Naive thymus-derived CD8-positive, alpha-beta T cell (primary cell): ENCODE measurements at places on chromosomes 7 and 10. TPM values are rescaled to one million over a fixed set of nuclear protein-coding genes. Genes with fewer than 3 reads are reported as not detected.

C10orf67 gene
- polyA plus RNA-seq = not detected

CYP2C19 gene
- not detected for polyA plus RNA-seq

ZNF800 gene
- 61.3 TPM for polyA plus RNA-seq

RHOBTB1 gene
- not detected for polyA plus RNA-seq

GPR26 gene
- polyA plus RNA-seq = not detected

SMKR1 gene
- polyA plus RNA-seq = 7.8 TPM

TSPAN13 gene
- polyA plus RNA-seq = 0.12 TPM

KLF14 gene
- polyA plus RNA-seq = not detected

PDE1C gene
- not detected for polyA plus RNA-seq

GATA3 gene
- polyA plus RNA-seq = 20.5 TPM

VCL gene
- polyA plus RNA-seq = 9.0 TPM

CDH23 gene
- 0.82 TPM for polyA plus RNA-seq

ANLN gene
- not detected for polyA plus RNA-seq

TAS2R40 gene
- not detected for polyA plus RNA-seq

DNA sequence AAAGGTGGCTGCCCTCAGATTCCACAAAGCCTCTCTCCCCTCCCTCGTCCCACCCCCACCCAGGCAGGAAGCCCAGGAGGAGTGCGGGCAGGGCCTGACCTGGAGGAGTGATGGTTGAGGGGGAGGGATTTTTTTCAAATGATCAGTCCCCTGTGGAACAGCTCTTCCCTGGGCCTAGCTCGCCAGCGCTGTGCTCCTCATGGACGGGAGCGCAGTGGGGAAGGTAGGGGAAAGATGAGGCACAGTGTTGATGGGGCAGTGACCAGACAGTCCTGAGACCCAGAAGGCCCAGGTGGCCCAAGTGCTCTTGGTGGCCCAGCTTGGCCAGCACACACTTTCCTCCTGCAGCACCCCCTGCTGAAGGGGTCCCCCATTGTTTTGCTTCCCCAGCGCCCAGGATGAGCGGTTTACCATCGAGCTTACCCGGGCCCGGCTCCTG is 8.5 kb downstream of the SAP25 start:
- DNase-seq = no peak

- no peak for DNase-seq
These were observed 14.9 kb downstream of the MAD1L1 start for GRCh38 chr7:2217716-2218443.

DNA sequence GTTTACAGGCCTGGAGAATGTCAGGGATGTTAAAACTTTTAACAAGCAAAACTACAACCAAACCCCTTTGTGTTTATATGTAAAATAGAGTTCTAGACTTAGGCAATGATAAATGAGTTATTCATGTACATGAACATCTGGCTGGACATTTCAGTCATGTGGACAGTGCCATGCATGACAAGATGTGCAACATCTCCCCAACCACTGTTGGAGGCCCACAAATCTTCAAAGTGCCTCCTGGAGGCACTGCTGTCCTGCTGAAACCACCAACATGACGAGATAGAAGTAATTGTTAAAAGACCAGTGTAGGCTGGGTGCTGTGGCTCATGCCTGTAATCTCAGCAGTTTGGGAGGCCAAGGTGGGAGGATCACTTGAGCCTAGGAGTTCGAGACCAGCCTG is 18.4 kb downstream of the PPIA start:
- DNase-seq = no peak

DNA sequence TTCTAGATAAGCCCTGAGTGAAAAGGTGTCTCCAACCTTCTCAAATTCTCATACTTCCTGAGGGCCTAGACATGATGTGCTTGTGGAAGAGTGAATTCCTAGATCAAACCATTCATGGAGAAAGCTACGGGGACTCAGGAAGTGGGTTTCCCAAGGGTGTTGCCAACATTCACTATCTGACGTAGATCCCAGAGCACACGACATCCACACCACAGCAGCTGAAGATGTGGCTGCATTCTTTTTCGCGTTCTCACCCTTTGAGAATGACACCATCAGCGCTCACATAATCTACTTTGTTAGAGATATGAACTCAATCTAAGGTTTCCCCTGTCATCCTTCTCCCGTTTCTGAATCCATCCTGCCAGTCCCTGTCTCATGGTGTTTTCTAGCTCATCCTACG is 290.8 kb downstream of the DNAJB6 start:
- no peak for DNase-seq

DNA sequence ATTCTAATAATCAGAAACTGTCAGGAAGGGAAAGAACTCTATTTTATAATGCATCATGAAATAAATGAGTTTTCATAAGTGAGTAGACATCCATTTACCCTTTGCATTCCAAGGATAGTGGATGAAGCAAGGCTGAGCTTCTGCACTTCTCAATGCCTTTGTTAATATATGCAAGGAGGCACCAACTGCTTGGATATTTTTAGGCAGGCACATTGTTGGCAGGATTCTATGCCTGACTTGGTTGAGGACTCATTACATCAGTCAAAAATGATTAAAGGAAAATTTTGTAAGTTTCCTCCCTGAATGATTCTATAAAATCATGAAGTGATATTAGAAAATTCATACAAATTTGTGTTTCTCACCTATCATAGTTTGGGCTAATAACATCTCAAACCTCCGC is 612.2 kb upstream of the POM121L12 start:
- no peak for DNase-seq

- no peak for DNase-seq
These were observed 27.4 kb downstream of the CCDC3 start for GRCh38 chr10:12974078-12974477.

DNA sequence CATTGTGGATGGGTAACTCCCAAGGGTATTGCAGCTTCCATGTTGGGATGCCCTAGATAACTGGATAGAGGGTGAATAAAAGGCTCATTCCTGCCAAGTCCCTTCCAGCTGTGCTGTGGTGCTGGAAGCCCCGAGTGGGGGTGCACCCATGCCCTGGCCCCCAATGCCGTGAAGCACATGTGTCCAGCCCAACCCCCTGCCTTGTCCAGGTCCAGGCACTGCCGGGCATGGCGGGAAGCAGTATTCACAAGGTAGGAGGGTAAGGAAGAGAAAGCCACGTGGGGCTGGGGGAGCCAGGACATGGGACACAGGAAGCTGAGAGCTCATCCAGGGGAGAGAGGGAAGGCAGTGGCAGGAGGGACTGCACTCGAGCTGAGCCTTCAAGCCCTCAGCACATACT is 148.2 kb upstream of the CDCA7L start:
- DNase-seq = no peak

DNA sequence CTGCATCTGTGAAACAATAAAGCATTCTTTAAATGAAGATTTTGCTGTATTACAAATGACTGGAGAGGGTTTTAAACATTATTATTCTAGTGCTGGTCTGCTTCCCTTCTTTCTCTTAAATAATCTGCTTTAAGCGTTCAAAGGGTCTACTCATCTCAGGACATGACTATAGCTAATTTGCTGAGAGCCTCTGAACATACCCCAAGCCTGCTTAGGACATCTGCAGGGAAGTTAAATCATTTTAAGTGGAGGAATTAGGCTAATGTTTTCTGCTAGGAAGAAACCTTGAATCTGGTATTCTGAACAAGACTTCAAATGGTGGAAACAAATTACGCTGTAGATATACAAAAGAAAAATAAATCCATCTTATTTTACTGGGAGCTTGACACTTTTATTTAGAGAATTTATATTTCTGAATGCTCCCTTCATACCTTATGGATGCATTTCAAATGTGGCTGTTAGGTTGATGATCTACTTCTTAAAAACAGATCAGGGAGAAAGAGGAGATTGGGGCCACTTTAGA is 124.4 kb upstream of the ITGB1 start:
- no peak for DNase-seq

GRCh38 chr10:4127518-4128315 is 342.7 kb upstream of the KLF6 start:
- DNase-seq = no peak

GRCh38 chr10:122558452-122558851 is 2.1 kb upstream of the DMBT1 start:
- DNase-seq = peak; percentile 27

- DNase-seq = no peak
These were observed 36.0 kb downstream of the LRRC72 start for GRCh38 chr7:16562456-16563220.

GRCh38 chr7:102175423-102176170 is 111.1 kb upstream of the SH2B2 start:
- DNase-seq = no peak

DNA sequence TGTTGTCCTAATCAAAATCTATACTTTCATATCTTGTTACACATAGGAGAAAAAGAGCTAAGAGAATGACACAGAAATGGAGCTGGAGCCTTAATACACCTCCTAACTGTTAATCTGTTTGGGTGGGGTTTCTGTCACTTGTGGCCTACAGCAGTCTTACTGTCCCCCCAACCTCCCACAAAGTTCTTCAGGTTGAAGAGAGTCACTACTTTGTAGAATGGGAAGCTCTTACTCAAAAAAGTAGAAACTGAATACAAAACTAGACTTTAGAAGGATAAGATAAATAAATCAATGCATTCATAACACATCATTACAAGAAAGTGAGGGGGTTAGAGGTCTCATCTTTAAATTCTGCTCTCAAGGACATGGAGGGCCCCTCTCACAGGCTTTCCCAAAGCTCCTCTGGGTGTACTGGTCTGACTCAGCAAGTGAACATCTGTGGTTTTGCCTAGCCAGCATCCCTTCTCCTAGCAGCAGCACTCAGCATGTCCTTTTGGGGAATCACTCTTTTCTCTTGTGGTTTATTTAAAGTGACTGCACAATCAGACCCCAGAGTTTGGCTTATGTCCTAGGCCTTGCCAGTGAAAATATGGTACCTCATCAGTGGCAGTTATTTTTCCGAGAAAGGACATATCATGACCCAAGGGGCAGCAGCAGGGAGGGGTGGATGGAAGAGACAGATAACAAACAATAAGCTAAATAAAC is 2.0 kb upstream of the BLVRA start:
- DNase-seq = no peak

- DNase-seq = no peak
These were observed 81.6 kb downstream of the RSU1 start for GRCh38 chr10:16735671-16736070.

GRCh38 chr10:74047871-74048270 is 50.0 kb downstream of the VCL start:
- no peak for DNase-seq

- no peak for DNase-seq
These were observed 19.8 kb upstream of the DNAAF5 start for GRCh38 chr7:706721-707120.

DNA sequence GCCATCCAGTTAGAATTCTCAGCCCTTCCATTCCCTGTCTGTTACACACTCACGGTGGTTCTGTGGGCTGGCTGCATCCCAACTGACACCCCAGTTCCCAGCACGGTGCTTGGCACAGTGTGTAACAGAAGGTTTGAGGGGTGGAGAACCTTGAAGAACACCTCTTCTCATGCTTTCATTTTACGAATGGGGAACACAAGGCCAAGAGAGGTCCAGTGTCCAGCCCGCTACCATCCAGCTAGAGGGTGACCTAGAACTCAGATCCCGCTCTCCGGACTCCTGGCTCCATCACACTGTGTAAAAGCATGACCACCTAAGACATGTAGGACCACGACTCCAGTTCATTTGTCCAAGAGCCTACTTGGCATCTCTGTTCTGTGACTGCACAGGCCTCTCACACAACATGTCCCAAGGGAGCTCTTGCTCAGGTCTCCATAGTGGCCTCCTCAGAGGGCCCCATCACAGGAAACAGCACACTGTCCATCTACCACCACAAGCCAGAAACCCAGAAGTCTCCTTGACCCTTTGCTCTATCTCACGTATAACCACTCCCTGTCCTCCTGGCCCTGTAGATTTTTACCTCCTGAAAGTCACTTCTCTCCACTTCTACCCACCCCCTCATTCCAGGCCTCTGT is 2.8 kb upstream of the CDH23 start:
- DNase-seq = no peak

GRCh38 chr10:28822719-28823464 is 145.6 kb downstream of the BAMBI start:
- DNase-seq = no peak

DNA sequence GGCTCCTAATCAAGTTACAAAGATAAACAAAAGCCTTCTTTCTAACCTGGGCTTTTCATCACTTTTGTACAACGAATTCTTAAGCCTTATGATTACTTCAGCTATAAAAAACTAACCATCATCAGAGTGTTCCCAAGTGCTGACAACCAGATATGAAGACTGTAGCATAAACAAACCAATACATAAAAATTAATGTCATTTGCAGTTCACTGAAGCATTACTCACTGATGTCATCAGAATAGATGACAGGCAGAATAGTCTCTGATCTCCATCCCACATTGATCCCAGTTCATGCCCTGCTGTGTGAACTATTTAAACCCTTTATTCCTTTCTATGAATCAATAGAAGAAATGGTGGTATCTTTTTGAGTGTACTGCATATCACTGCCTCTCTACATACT is 84.4 kb downstream of the DNAJC1 start:
- no peak for DNase-seq
